ENCODE measurements at places on chromosomes 12 and 14.

GRCh38 chr12:16198884-16199283 lies 78.6 kb downstream of the SLC15A5 start:
- no peak for DNase-seq

- no peak for DNase-seq
Measured at GRCh38 chr12:8078398-8078797, 3.7 kb upstream of the NECAP1 start.

- DNase-seq = no peak
Measured at GRCh38 chr12:127664901-127665300, 602.1 kb upstream of the TMEM132C start.

GRCh38 chr12:67367843-67368242 lies 98.7 kb downstream of the CAND1 start:
- DNase-seq = no peak

All from stimulated activated CD8-positive, alpha-beta memory T cell treated with anti-CD3 and anti-CD28 coated beads, Interleukin-4, amount 100 ng/mL, for 4 hours (primary cell).